Osteoblast (primary cell): ENCODE measurements at places on chromosomes 4 and X. TPM values are rescaled to one million over a fixed set of nuclear protein-coding genes. Genes with fewer than 3 reads are reported as not detected.

Gene ZNF182
- total RNA-seq: 4.1 and 4.3 TPM in 2 replicates

Gene RNF212
- total RNA-seq: 7.1 and 7.6 TPM in 2 replicates

DNA sequence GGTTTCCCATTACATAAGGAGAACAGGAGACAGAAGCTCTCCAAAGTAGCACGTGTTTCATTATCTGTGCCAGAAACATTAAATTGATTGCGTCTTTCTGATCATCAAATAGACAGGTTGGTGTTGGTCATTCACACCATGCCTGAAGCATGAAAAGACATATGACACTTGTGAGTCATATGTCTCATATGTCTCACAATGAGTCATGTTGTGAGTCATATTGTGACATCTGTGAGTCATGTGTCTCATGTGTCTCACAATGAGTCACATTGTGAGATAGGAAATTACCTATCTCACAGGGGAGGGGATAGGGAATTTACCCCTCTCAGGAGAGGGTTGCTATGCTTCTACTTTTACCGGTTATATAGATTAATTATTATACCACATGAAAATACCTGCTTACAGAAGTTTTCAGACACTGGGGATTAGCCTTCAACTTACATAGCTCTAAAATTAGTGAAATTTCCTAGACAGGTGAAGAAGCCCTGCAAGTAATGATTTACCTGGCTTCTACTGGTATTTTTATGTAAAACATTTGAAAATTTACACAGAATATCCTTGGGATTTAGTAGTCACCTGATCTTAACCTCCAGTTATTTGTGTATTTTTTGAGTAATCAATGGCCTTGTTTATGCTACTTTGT is 80.8 kb downstream of the NPFFR2 start:
- no peaks in the 10 kb centered on the region for H3K27me3 ChIP-seq
- DNase-seq: no peak
- no peak overlapping the region for H3K27ac ChIP-seq
- no peak overlapping the region for H3K4me3 ChIP-seq
- H3K4me1 ChIP-seq: no peaks in the 10 kb centered on the region
- H3K36me3 ChIP-seq: no peaks in the 10 kb centered on the region

GRCh38 chr4:185852961-185853360 is 41.0 kb upstream of the SORBS2 start:
- no peaks in the 10 kb centered on the region for H3K36me3 ChIP-seq
- no peak overlapping the region for H3K27ac ChIP-seq
- no peaks in the 10 kb centered on the region for H3K27me3 ChIP-seq
- H3K4me1 ChIP-seq: no peaks in the 10 kb centered on the region
- H3K4me3 ChIP-seq: no peak overlapping the region

GRCh38 chr4:24809376-24809775 is 14.0 kb downstream of the SOD3 start:
- no peak for DNase-seq
- H3K36me3 ChIP-seq: peaks cover 7% of the 10 kb centered on the region
- peaks cover 4% of the 10 kb centered on the region for H3K4me1 ChIP-seq
- no peak overlapping the region for H3K27ac ChIP-seq

GRCh38 chr4:177473991-177474390 is 31.8 kb upstream of the AGA start:
- H3K27ac ChIP-seq: no peak overlapping the region
- H3K36me3 ChIP-seq: no peaks in the 10 kb centered on the region
- H3K4me3 ChIP-seq: no peak overlapping the region
- H3K4me1 ChIP-seq: no peaks in the 10 kb centered on the region
- no peak for DNase-seq

GRCh38 chrX:123263270-123263669 is 79.2 kb downstream of the GRIA3 start:
- no peak for DNase-seq
- H3K4me1 ChIP-seq: peaks cover 4% of the 10 kb centered on the region
- H3K27ac ChIP-seq: no peak overlapping the region
- H3K36me3 ChIP-seq: no peaks in the 10 kb centered on the region
- H3K4me3 ChIP-seq: no peak overlapping the region

GRCh38 chrX:135737366-135738071 is 24.1 kb downstream of the CT45A1 start:
- no peak overlapping the region for H3K4me3 ChIP-seq
- DNase-seq: peak; percentile 76
- no peak overlapping the region for H3K27ac ChIP-seq
